ENCODE measurements at places on chromosomes 3 and 15.

- DNase-seq, result no peak
Observed at GRCh38 chr3:149736175-149736952, 15.9 kb downstream of the COMMD2 start.

DNA sequence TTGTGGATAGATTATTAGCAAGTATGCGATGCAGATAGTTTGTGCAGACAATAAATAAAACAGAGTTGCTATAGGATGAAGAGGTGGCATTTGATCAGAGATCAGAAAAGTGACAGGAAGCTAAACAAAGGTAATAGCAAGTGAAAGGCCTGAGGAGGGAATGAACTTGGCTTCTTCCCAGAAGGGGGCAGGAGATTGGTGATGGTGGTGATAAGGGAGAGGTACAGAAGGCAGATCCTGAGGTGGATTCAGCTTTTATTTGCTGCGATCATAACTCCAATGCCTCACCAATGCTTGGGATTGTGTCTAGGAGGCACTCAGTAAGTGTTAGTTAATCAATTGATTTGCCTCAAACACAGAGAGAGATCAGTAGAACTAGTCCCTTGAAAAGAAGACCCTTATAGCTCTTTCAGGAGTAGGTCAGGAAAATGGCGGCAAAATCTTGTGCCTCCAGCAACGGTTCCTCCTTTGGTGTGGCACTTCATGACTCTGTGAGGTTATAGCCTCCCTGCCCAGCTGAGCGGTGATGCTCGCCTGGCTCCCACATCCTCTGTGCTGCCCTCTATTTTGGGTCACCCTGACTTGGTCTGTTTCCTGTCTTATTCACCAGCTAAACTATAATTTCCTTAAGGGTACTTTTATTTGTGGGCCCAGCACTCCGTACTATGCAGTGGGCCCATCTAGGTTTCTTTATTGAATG, 37.5 kb downstream of the TGFBR2 start:
- DNase-seq, result no peak

- no peak for DNase-seq
Observed at GRCh38 chr3:195056506-195056905, 214.5 kb downstream of the XXYLT1 start.

DNA sequence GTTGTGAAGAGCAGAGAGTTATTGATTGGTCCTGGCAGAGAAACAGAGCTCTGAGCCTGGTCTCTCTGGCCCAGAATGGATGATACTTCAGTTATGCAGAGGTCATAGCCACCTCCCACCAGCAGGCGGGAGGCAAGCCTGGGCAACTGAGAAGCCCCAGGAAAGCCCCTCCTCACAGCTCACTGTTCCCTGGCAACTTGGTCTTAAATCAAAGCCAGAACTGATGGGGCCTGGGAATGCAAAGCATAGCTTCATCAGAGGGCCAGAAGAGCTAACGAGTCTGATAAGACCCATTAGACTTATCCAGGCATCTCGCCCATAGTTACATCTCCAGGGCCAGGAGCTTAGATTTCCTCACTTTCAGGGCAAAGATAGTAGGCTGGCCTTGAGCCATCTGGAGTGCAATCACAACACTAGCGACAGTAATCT, 5.5 kb upstream of the COLQ start:
- no peak for DNase-seq

DNA sequence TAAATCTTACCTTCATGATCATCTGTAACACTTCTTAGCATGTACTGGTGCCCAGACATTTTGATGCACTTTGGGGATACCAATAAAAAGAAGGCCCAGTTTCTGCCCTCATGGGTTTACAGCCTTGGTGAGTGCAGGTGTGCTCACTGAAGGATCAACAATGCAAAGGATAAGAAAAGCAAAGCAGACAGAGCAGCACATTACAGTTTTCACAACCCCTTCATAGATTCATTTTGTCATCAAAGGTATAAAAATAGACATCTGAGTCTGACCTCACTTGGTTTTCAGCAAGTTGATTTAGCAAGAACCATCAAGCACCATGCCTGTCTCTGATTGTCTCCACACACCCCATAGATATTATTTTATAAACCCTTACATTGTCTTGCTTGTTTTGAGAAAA, 77.6 kb downstream of the BFSP2 start:
- DNase-seq, result no peak

Measured in vagina (tissue), 2 donors.